ENCODE measurements at places on chromosomes 12 and 14.

- DNase-seq, result peak; percentile 76
Measured at GRCh38 chr12:25187781-25188180, 7.2 kb downstream of the DNAI7 start.

DNA sequence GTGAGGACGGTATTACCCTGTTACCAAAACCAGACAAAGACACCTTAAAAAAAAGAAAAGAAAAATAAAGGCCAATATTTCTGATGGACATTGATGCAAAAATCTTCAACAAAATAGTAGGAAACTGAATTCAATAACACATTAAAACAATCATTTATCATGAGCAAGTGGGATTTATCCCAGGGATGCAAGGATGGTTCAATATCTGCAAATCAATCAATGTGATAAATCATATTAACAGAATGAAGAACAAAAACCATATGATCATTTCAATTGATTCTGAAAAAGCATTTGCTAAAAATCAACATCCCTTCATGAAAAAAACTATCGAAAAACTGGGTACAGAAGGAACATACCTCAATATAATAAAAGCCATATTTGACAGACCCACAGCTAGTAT is 32.3 kb upstream of the ATP2B1 start:
- DNase-seq, result no peak

GRCh38 chr12:8667270-8667669 is 4.6 kb upstream of the MFAP5 start:
- DNase-seq, result no peak

DNA sequence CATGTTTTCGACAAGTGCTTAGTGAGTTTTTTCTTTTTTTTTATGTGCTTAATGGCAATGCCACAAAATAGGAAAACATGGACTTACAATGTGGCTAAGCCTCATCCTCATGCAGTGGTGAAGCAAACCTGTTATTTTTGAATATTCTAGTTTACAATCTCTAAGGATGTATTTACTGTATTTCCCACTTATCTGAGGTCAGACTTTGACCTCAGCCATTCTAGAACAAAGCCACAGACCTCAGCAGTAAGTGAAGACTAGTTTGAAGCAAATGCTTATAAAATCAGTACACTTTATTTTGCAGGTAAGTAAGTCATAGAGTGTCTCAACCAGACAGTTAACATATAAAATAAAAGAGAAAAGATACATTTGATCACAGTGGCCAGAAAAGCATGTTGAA is 130.1 kb downstream of the CCDC91 start:
- no peak for DNase-seq

DNA sequence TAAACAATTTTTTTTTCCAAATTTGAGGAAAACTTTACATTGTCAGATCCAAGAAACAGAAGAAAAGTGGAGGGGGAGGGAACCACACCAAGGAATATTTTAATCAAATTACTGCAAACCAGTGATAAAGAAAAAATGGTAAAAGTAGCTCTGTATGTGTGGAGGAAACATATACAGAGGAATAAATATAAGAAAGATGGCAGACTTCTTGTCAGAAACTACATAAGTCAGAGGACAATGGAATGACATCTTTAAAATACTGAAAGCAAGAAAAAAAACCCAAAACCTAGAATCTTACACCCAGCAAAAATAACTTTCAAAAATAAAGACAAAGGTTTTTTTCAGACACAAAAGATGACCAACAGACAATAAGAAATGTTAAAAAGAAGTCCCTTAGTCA is 10.2 kb upstream of the LLPH start:
- no peak for DNase-seq

DNA sequence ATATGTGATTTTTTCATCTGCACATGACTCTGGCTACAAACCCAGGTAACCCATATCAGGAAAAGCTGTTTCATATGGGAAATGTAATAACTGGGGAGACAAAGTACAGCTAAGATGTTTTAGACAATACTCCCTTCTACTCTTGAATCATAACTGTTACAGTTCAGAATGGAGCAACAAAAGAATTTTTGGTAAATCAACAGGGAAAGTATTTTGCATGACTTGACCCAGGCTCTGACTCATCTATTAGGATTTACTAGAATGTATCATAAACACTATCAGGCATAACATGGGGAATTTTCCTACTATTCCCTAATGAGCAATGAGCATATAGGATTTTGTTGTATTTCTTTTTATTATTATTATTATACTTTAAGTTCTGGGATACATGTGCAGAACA is 553.0 kb downstream of the SLC16A7 start:
- peak; percentile 31 for DNase-seq
